Renal cortex interstitium (tissue), 15 donors: ENCODE measurements at places on chromosomes 5 and 9.

GRCh38 chr9:95870906-95871305, 4.6 kb upstream of the ERCC6L2 start:
- no peak for DNase-seq

DNA sequence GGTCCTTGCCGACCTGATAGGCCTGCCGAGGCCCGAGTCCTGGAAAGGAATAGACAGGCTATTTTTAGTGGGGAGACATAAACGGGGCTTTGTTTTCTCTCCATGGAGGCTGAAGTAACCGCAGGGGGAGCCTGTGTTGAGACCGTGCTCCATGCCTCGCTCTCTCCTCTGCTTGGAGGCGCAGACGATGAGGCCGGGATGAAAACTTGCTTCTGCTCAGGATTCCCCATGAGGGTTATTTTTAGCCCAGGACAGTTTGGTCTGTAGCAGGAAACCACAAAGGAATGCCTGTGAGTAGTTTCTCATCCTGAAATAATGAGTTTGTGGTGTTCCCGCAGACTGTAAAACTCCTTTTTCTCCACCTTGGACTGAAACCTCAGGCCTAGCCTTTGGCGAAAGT, 81.9 kb upstream of the RARS1 start:
- DNase-seq = no peak

GRCh38 chr5:123992641-123993040, 480.7 kb downstream of the CSNK1G3 start:
- no peak for DNase-seq

GRCh38 chr9:18017136-18017535, 438.3 kb downstream of the SH3GL2 start:
- DNase-seq = no peak

- DNase-seq = no peak
These were observed 427.5 kb downstream of the PIK3R1 start for GRCh38 chr5:68643064-68643463.

DNA sequence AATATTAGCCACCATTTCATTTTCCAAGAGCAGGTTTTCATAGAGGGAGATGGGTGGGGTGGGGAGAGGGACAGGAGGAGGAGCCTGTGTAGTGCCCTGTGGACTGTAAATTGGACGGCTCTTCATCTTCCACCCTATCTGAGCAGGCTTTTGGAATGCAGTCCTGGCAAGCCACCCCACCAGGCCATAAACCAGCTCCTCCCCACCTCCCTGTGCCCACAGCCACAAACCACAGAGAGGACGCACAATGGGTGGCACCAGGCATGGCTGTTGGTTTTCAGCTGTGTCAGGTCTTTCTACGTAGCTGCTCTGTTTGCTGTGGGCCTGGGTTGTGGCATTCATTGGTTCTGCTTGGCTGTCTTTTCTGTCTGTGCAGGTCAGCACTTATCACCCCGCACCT, 58.0 kb downstream of the PLAC8L1 start:
- DNase-seq = no peak

DNA sequence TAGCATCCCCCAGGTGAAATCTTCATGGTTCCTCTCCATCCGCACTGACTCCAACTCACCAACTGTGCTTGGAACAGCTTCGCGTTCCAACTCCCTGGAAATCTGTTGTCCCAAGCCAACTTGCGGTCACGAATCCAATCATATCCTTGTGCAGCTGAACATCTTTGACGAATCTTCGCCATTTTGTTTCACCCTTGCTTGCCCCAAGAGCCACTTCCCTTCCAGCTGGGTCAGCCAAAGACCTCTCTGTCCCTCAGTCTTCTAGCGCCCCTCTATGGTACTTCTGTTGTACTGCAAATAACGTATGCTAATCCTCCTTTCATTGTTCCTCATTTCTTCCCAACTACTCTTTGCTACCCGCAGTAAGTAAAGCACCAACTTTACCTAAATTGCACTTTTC, 61.0 kb upstream of the TARS1 start:
- no peak for DNase-seq

- no peak for DNase-seq
These were observed 59.8 kb downstream of the SH3TC2 start for GRCh38 chr5:149002761-149003689.

- no peak for DNase-seq
These were observed 243.8 kb upstream of the IRX1 start for GRCh38 chr5:3351581-3352442.

GRCh38 chr9:94778013-94778412, 51.5 kb downstream of the AOPEP start:
- DNase-seq = no peak

DNA sequence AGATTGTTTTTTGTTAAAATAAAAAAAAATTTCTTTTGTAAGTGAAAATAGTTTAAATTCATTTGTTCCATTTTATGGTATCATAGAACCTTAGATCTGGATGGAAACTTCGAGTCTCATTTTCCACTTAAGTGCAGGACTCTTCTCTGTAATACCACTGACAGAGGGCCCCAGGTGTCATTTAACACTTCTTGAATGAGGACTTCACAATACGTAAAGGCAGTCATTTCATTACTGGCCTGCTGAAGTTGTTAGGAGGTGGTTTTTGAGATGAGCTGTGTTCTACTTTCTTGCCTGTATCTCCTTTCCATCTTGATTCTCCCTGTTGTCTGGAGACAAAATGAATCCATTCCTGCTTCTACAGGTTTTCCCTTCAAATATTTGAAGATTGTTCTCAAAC, 455.3 kb downstream of the DMRT2 start:
- DNase-seq = no peak

DNA sequence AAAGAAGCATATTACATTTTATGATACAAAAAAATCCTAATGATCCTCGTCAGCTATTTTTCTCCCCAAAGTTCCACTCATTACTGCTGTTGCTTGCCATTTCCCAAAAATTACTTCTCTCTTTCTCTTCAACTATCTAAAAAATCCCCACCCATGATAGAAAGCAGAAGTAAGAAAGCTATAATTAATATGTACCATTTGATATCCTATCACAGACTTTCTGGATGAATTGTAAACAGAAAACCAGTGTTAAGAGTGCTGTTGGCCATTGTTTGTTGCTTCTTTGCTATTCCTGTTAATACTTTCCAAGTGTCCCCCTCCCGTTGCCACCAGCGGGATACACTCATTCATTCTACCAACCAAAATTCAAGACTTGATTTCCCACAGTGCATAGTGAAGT, 136.3 kb upstream of the SMARCA2 start:
- DNase-seq = no peak

- DNase-seq = no peak
These were observed 90.6 kb upstream of the SAP30L start for GRCh38 chr5:154355129-154355611.

- DNase-seq = no peak
These were observed 6.0 kb upstream of the PRRT1B start for GRCh38 chr9:131539223-131539923.

- peak; percentile 41 for DNase-seq
These were observed 58.5 kb downstream of the ZNF462 start for GRCh38 chr9:106921341-106921899.

DNA sequence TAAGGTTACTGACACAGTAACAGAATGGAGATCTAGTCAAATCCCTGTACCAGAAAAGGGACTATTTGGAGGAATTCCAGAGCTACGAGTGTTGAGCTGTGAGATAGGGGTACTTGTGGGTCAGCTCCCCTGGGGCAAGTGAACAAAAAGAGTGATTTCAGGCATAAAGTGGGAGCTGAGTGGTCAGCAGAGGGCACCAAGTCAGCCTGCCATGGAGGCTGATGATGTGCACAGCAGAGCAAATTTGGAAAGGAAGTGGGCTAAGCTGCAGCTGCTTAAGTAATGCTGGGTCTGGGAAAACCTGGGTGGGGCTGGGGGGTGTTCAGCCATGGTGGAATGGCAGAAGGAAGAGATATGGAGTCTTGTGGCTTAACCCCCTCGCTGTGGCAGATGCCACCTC, 327.9 kb downstream of the NTRK2 start:
- DNase-seq = no peak

GRCh38 chr5:88707216-88707965, 175.6 kb downstream of the MEF2C start:
- DNase-seq = no peak

DNA sequence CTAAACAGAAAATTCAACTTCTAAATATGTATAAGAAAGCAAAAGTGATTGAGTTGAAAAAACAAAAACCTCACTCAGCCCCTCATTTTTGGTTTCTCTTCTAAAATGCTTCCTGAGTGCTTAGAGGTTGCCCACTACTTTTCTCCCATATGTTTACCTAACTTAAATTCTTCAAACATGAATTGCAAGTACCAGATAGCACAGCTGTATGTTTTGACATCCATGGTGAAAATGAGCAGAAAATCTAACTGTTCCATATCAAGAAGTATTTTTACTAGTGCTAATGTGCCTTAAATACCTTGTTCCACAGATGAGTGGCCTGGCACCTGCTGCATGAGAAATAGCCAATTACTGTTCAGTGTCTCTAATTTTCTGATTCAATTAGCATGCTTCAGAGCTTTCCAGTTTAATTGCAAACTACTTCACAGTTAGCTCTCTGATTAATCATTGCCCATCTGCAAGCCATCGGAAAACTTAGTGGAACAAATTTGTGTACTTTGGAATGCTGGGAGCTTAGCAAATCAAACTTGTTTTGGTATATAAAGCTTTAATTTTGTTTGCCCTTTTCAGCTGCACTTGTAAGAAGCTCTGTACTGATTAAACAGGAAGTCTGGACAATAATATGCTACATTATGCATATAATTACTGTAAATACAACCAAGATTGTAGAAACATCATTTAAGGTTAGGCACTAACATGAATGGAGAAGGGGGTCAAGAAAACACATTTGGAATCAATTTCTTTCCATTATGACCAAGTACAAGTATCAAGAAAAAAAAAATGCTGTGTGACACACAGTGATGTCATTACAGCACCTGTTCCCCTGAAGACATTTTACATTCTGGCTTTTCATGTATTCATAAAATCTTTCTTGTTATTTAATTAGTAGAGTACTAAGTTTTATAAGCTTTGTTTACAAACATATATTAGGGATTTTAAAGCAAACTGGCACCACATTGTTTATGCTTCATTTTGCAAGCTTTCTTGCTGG, 65.6 kb downstream of the POU5F2 start:
- peak; percentile 41 for DNase-seq

GRCh38 chr5:30156156-30156555, 1037.3 kb upstream of the CDH6 start:
- no peak for DNase-seq

DNA sequence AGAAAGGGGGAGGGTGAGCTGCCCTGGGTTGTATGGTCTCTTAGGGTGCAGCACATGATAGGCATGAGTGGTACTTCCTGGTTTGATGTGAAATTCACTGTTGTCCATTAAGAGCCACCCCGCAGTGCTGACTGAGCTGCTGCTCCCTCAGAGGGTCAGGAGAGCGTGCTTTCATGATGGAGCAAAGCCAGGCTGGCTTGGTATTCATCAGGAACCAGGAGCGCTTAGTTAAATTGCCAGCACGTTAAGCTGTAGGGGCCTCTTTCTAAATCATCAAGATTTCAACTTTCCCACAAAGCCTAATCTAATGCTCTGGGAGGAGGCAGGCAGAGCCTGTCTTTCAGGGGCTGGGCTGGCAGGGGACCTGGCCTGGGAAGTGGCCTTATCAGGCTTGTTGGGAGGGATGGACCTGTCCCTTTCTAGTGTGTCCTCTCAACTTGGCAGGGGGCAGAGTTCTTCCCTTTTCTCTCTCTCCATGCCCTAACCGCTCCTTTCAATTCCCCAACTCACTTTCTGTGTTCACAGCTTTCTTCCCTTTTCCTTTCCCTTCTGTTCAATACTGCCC, 7.9 kb downstream of the CYSTM1 start:
- DNase-seq = no peak

GRCh38 chr5:135039271-135040033, 5.4 kb upstream of the PITX1 start:
- DNase-seq = no peak

- DNase-seq = no peak
These were observed 422.1 kb upstream of the TNC start for GRCh38 chr9:115540091-115540490.

GRCh38 chr9:33272061-33272460, 7.2 kb downstream of the CHMP5 start:
- DNase-seq = no peak

- no peak for DNase-seq
These were observed 14.0 kb downstream of the PDGFRB start for GRCh38 chr5:150141544-150142184.

- no peak for DNase-seq
These were observed 327.8 kb upstream of the PIK3R1 start for GRCh38 chr5:67887748-67888161.

GRCh38 chr5:157113002-157113401, 4.2 kb upstream of the HAVCR2 start:
- no peak for DNase-seq

- DNase-seq = no peak
These were observed 11.0 kb downstream of the LPCAT1 start for GRCh38 chr5:1512541-1513291.

DNA sequence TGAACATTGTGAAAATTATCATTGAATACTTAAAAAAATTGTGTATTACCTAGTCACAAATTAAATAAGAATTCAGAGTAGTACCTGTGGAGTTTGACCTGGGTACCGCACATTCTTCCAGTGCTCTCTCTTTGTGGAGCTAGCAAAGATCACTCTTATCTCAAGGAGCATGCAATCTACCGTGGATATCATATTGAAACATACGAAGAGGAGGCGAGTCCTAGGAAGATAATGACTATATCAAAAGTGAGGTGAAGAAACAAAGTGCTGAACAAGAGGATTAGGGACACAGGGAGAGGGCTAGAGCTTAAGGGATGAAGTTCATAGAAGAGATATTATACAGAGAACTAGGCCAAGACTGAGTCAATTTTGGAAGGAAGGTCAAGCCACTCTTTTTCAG, 55.9 kb upstream of the NR3C1 start:
- no peak for DNase-seq

GRCh38 chr5:124274949-124275348, 471.5 kb downstream of the ZNF608 start:
- DNase-seq = no peak

DNA sequence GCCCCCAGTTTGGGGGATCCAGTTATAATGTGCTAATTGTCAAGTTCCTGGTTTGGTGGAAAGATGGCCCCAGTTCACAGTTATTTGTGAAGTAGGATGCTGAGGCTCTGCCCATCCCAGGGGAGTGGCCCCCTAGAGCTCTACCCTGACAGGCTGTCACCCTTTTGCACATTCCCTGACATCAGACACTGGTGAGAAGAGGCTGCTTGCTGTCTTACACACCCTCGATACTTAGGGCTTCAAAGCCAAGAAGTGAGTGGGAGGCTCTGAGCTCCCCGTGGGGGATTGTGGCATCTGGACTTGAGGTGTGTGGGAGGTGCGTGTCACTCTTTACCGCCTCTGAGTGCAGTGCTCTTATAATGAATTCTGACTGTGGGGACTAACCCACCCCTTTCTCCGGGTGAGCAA, 168.5 kb downstream of the DOCK2 start:
- no peak for DNase-seq

GRCh38 chr5:34891981-34892380, 23.3 kb downstream of the RAD1 start:
- DNase-seq = no peak

GRCh38 chr5:36614657-36615308, 8.4 kb downstream of the SLC1A3 start:
- no peak for DNase-seq
